Brain pericyte (primary cell): ENCODE measurements at places on chromosomes 3 and 15.

GRCh38 chr3:30199096-30199759 is 407.2 kb upstream of the TGFBR2 start:
- DNase-seq = no peak

- DNase-seq = no peak
Observed at GRCh38 chr15:39393575-39394335, 187.1 kb upstream of the THBS1 start.

DNA sequence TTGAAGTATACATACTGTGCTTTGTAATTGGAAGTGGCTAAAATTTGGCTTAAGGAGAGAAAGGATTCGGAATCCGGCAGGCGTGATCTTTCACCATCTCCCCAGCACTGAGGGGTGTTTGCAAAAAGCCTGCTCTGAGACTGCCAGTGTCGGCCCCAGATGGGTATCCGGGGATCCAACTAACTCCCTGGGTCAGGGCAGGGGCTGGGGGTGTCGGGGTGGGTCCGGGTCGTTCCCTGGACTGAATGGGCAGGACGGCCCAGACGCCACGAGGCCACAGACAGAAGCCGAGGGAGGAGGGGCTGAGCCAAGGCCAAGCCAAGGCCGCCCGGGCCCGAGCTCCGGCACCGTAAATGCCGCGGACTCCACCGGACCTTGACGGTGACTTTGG is 349 bp downstream of the PPIB start:
- no peak for DNase-seq

DNA sequence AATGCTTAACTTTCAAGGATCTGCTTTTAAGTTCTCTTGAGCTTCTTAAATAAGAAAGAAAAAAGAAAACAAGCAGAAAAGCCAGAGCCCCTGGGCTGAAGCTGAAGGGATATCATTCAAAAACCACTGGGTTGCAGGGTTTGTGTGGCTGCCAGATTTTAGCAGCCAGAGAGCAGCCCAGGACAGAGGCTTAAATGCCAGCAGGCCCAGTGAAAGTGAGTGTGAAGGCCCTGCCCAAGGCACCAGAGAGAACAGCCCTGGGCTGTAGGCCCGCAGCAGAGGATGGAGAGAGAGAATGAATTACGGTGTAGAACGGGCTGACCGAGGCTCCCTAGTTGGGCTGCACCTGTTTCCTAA is 106.3 kb upstream of the BOC start:
- DNase-seq = no peak

DNA sequence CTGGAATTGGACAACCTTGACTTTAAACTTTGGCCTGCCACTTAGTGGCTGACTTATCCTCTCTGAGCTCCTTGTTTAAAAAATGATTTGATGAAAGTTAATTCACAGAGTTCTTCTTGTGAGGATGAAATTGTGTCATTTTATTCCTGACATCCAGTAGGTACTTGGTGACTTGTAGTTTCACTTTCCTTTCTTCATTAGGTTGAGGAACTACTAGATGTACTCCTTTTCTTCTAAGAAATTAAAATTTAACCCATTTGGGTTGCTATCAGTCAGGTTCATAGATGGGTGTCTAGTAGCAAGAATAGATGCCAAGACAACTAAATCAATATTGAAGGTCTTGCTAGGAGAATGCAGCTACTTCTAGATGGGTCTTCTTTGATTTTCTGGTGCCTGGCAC is 5.2 kb downstream of the NR1D2 start:
- no peak for DNase-seq

- DNase-seq = no peak
Observed at GRCh38 chr3:5133239-5134018, 11.3 kb downstream of the ARL8B start.

DNA sequence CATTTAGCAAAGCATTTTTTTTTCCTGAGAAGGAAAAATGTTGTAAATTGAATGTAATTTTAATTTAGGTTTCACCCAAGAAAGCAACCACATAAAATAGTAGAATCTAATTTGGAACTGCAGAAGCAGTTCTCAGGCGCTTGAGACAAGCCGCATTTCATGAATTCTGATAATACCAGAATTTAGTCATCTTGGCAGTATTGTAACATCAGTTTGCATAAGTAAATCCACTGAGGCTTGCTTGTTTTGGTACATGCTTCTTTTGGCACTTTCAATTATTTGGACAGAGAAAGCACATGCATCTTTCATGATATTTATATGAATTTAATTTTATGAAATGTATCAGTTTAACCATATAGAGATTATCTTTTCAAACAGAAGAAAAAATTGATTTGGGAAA is 389.7 kb upstream of the ROBO1 start:
- DNase-seq = no peak

GRCh38 chr3:160757233-160758106 is 1.4 kb downstream of the PPM1L start:
- DNase-seq = no peak

DNA sequence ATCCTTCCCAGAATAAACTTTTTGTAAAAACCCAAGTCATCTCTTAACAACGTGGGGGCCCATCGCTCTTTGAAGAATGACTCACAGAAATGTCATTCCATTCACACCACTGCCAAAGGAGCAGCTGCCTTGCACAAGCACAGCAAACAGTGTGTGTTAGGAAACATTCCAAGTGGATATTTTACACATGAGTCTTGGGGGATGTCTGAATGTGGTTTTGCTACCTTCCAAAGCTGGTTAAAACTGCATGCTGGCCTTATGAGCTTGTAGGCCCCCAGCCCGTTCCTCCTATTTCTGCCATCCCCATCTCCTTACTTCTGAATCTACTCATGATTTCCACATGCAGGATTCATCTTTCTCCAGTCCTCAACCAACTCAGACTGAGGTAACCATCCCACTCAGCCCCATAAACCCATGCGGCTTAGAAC is 130.8 kb downstream of the CPNE4 start:
- peak; percentile 67 for DNase-seq

DNA sequence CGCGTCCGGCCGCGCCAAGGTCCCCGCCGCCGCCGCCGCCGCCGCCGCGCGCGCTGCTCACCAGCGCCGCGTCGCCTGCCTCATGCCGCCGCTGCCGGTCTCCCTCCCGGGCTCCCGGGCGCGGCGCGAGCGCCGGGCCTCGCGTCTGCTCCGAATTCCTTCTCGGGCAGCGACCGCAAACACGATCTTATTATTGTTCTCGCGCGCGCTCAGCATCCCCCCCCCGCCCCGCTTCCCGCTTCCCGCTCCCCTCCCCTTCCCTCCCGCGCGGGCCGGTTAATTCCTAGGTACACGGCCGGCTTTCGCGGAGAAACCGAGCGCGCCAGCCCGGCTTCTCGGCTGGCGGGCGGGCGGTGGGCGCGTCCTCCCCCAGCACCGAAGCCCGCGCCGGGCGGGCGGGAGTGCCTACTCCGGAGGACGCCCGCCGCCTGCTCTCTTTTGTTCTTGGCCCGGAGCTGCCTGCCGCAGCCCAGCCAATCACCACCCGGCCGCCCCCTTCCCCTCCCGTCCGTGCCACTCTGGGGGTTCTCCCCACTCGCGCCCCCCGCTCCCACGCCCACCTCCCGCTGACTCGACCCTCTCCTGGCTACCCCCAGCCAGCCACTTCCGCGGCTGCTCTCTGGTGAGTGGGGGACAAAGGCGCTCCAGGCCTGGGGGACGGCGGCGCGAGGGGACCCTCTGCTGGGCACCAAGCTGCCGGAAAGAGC is at the start of gene HDGFL3:
HDGFL3 (minus strand) TSS at position 164 of the 707 bp plus-strand sequence. CDS start 409 bp downstream, outside the sequence.
- DNase-seq = no peak

DNA sequence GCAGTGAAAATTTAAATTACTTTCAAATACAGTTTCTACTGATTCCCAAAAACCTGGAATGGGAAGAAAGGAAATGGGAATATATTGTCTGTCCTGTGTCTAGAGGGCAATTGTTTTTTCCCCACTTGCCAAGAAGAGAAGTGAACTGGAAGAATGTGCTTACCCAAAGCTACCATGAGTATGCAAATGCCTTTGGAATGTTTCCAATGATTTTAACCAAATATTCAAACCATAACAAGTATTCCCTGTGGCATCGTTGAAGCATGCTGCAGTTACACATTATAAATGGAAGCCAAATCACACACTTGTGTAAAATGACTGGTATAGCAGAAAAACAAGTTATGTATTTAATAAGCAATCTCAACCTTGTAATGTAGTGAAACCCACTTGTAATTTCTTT is 368.2 kb downstream of the GBE1 start:
- DNase-seq = no peak

DNA sequence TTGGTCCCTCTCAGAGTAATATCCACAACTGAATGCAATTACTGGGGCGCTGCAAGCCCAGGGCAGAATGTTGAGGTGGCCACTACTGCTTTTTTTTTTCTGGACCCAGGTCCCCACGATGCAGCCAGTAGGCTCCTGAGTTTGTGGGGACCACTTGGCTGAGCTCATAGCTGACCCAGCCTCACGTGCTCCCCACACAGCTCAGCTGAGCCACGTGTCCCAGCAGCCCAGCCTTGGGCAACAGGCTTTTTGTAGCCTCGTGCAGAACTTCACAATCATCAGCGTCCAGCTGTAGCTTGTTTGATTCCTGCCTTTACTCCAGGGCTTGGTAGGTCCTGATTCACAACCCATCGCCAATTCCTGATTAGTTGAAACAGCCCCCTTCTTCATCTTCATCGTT is 117.3 kb downstream of the ETFA start:
- no peak for DNase-seq

- no peak for DNase-seq
Observed at GRCh38 chr3:124249038-124249437, 257.1 kb upstream of the ROPN1 start.

GRCh38 chr15:48781481-48782081 is 29.3 kb downstream of the CEP152 start:
- no peak for DNase-seq

- peak; percentile 38 for DNase-seq
Observed at GRCh38 chr3:108472001-108472591, 38.3 kb downstream of the MYH15 start.

DNA sequence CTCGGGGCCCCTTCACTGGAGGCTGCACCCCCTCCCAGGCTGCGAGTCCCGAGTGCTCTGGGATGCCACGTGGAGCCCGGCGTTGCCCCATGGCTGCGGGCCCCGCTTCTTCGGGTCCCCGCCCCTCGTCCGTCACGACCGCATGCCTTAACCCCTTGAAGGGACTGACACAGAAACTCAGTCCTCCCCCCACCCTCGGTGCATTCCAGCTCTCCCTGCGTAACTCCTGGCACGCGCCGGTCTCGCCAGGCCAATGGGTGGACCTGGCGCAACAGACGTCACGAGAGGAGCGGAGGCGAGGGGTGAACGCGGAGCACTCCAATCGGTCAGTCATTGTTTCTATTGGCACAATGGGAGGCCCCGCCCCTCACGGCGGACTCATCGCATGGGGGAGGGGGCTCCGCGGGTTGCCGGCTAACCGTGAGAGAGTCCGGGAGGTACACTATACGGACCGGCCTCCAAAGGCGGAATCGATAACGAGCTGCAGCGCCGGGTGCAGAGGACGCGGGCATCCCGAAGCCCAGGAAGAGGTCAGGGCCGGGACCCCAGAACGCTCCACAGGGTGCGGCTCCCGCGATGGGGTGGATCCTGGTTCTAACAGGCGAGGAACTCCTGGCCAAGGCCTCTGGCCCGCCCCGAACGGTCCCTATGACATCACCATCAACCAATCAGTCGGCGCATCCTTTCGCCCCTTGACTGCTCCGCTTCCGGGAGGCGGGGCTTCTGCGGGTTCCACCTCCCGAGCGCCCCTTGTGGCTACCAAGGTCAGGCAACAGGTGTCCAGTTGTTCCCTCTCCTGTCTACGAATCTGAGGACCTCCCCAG is 1.0 kb upstream of the CELSR3 start:
- DNase-seq = peak; percentile 82

GRCh38 chr3:24299246-24299805 is 195.3 kb downstream of the THRB start:
- DNase-seq = no peak
